ENCODE measurements at places on chromosomes 1 and 21.

DNA sequence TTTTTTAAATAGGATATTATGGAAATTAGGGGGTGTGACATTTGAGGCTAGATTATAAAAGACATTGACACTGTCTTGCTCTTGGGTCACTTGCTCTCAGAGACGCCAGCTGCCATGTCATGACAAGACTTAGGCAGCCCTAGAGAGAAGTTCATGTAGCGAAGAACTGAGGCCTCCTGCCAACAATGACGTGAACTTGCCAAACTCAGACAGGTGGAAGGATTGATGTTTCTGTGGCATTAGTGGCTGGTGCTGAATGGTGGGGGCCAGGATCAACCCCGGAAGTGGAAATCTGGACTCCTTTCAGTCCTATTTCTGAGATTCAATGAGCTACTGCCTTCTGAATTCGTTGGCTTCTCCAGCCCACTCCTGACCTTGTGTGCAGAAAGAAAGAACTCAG lies 14.7 kb downstream of the NCF2 start:
- no peak for DNase-seq

DNA sequence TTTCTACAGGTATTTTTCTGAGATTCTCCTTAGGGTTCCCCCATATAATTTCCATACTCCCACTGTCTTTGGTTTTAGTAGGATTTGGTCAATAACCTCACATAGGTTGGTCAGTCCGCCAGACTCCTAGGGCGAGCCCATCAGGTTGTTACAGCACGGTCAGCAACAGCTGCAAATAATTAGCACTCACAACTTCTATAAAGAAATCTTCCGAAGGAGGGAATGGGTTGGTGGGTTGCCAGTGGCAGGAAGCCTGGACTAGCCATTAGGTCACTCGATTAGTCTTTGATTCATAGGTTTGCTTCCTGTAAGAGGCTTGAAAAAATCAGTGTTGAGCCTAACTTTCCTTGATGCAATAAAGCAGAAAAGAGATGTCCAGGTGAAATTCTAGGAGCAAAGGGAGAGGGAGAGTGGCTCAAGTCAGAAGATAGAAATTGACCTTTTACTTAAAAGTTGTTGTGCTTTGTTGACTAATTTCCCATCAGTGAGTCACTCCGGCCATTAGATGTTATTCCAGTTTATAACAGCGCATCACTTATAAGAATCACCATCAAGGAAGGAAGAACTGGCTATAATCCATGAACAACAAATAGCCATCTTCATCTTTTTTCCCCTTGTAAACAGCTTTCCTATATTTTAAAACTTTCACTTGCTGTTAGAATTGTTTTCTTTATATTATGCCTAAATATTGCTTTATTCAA lies 88.3 kb downstream of the TPR start:
- no peak for DNase-seq

GRCh38 chr1:8706995-8707396 lies 110.4 kb downstream of the RERE start:
- peak; percentile 54 for DNase-seq

DNA sequence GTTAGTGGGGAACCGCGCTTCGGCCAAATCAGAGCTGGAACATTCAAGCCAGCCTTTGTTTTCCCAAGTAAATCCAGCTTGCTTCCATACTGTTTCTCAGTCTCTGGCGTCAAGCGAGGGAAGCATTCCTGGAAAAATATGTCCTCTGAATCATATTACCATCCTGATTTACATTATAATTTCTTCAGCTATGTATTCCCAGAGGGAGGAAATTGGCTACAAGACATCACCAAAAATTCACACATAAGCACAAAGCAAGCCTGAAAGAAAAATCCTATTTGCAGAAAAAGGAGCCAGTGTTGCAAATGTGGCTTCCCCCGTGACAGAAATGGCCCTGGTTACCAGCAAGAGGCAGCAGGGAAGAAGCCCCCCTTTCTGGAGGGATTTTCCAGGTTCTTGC lies 233.3 kb downstream of the KCNJ6 start:
- peak; percentile 31 for DNase-seq

DNA sequence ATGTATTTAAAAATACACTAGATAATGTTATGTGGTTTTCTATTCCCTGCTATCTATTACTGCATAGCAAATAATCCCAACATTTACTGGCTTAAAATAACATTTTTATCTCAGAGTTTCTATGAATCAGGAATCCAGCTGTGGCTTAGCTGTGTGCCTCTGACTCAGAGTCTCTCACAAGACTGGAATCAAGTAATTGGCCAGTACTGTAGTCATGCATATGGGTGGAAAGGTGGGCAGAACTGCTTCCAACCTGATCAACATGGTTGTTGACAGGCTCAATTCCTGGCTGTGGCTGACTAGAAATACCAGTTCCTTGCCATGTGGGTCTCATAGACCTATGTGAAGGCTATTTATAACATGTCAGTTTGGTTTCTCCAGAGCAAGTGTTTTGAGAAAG lies 131.8 kb downstream of the PDE4B start:
- DNase-seq, result no peak

DNA sequence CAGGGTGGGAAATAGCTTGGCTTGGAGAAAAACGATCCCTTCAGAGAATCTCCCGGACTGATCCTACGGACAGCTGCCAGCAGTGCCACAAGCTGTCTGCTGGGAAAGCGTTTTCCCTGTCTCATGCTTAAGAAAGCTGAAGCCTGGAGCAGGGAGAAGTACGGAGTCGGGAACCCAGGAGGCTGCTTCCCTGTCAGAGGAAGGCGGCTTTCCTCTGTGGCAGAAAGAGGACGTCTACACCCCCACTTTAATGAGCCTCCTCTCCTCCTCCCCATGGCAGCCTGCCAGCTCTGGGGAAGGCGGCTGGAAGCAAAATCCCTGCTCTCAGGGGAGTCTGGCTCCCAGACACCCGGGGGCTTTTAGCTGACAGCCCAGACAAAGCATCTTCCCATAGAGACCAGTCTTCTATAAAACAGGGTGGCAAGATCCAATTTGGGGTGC lies 7.3 kb downstream of the KIF21B start:
- DNase-seq, result no peak

- no peak for DNase-seq
These were observed 3.2 kb upstream of the KRTAP19-8 start for GRCh38 chr21:31041295-31042079.

GRCh38 chr1:222465211-222466041 lies 82.5 kb downstream of the HHIPL2 start:
- DNase-seq, result peak; percentile 66

DNA sequence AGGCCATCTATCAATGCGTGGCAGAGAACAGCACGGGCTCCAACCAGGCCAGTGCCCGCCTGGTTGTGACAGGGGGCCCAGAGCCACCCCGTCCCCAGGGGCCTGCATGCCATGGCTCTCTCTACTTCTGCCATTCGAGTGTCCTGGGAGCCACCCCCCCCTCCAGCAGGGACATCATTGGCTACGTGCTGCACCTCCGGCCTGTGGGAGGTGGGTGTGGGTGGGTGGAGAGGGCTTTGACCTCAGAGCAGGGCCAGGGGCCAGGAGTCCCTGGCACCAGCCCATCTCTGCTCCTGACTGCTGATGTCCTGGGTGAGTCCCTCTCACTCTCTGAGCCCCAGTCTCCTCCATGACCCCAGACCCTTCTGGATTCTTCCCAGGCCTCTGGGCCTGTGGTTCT lies 25.3 kb downstream of the SLC27A3 start:
- DNase-seq, result no peak

DNA sequence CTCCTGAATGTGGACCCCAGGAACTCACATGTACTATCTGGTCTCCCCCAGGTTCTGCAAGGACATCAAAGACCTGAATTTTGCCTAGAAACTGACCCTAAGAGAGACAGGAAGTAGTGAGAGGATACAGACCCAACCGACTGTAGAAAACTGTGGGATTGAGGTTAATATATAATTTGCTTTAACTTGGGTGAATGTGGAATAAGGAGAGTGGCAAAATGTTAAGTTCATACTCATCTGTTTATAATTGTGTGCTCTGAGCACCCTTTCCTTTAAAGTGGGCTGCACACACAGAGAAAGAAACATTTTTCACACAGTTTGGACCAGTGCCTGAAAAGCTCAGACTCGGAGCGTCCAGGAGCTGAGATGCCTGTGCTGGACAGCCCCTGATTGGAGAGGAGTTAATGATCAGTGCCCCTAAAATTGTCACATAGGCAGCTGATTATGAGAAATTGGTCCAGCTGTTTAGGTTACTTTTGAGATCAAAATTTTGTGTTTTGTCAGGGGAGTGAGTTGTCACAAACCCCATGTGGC lies 37.2 kb downstream of the ROR1 start:
- DNase-seq, result no peak

DNA sequence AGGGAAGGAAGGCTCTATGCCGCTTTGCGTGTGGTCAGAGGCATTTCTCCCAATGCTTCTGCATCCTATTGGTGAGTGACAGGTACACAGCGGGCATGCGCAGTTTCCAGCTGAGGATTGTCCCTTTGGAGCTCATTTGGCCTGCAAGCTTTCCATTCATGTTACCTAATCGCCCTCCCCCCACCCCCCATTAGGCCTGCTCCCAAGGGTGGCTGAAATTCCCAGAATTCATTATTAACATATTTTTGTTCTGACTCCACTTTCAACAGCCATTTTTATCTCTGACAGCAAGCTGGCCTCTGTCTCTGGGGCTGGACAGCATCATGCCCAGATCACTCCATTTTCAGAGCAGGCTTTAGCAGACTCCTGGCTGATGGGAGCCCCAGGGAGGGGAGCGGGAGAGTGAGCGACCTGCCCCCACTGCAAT lies 25.6 kb downstream of the MIS18A start:
- no peak for DNase-seq

GRCh38 chr1:10693497-10694273 lies 102.8 kb downstream of the CASZ1 start:
- no peak for DNase-seq

- no peak for DNase-seq
These were observed 248.3 kb upstream of the CAMK1G start for GRCh38 chr1:209335178-209335577.

GRCh38 chr1:246726881-246727280 lies 2.7 kb downstream of the SCCPDH start:
- DNase-seq, result no peak

GRCh38 chr21:32917362-32918135 lies 108.2 kb upstream of the OLIG2 start:
- DNase-seq, result peak; percentile 7

DNA sequence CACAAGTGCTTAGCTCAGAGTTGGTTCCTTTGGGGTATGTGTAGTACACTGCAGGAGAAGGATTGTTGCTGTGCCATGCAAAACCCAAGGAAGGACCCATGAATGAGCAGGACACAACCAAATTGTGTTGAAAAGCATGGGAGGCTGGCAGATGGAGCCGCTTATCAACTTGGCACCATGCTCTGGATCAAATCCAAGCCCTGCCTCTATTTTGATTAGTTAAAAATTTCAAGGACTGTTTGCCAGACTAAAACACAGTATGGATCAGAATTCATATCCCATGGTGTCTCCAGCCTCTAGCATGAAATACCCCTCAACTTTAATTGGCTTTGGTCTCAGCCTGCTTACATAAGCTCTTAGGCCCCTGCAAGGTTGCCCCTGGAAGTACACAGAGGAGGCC lies 27.8 kb downstream of the CCDC185 start:
- DNase-seq, result no peak

DNA sequence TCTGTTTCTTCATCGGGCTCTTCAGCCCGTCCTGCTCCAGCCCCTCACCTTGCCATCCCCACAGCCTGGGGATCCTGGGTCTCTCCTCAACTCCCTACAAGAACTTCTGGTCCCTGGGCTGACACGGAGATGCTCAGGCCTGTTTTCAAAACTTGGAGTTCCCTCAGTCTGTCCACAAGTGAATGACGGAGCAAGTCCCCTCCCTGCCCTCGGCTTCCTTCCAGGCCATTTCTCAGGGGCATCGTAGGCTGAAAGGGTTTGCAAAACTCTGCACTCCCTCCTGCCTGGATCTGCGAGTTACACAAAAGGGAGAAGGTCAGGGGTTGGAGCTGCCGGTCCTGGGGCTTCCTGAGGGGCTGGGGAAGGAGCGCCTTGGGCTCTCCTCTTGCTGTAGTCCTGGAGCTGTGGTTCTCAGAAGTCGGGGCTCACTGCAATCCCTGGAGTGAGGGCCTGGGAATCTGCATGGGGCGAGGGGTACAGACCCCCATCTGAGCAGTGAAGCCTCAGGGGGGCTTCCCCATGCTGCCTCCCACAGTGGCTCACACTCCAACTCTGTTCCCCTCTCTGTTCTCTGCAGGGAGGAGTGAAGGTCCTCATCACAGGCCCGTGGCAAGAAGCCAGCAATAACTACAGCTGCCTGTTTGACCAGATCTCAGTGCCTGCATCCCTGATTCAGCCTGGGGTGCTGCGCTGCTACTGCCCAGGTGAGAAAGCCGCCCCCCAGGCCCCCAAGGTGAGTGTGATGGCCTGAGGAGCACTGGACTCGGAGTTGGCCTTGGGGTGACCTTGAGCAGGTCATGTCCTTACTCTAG lies 100.6 kb upstream of the VAMP3 start:
- DNase-seq, result no peak

- no peak for DNase-seq
These were observed 26.1 kb upstream of the PRSS38 start for GRCh38 chr1:227789084-227790033.

DNA sequence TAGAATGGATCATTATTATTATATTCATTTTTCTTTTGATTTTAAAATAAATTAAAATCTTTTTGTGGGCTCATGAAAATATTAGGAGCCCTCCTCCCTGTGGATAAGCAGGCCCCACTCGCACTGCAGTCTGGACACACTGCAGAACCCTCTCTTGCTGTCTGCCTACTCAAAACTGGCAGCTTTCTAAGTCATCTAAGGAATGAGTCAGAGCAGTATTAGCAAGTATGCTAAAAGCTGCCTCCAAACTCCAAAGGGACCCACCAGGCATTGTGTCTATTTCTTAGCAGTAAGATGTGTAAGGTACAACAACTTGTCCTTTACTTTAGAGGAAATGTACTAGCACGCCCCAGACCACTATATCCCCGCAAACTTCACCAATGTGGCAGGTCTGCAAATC lies 108.8 kb downstream of the SYF2 start:
- DNase-seq, result no peak
